ENCODE measurements at places on chromosomes 2 and 18.

DNA sequence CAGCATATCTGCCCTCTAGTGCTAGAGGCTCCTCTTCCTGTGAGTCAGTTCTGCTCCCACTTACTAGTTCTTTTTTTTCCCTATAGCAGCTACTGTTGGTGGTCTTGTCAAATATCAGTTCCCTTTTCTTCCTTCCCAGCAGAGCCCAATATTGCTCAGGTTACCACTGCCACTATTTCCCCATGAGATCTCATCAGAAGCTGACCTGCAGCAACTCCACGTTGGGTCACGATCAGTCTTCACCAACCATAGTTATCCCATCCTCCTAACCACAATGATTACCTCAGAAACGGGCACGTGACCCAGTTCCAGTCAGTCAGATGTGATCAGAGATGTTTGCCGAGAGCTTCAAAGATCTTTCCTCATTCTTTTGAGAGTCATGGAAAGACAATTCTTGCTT is 59.7 kb upstream of the CAPN13 start:
- no peaks in the 10 kb centered on the region for H3K27me3 ChIP-seq
- no peak for DNase-seq
- no peak overlapping the region for H3K4me3 ChIP-seq
- H3K27ac ChIP-seq = no peak overlapping the region
- H3K4me1 ChIP-seq = no peaks in the 10 kb centered on the region

GRCh38 chr2:40642237-40642636 is 190.3 kb upstream of the SLC8A1 start:
- H3K4me1 ChIP-seq = no peaks in the 10 kb centered on the region
- DNase-seq = no peak
- H3K4me3 ChIP-seq = no peak overlapping the region
- no peaks in the 10 kb centered on the region for H3K36me3 ChIP-seq
- no peak overlapping the region for H3K27ac ChIP-seq

DNA sequence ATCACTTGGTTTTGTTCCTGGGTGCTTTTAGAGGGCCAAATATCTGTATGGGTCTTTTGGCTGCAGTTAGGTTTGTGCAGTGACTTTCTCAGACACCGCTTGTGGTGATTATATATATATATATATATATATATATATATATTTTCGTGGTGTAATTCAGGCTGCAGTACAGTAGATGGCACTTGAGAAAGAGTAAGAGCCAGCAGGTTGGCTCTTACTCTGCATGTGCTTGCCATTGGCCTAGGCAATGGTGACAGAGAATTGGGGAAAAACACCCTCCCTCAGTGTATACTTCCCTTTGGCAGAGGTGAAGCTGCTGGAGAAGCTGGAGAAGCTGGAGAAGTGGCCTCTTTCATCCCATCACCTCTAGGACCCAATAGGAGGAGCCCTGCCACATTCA is 22.2 kb upstream of the MYL1 start:
- H3K27me3 ChIP-seq = no peaks in the 10 kb centered on the region
- no peak overlapping the region for H3K27ac ChIP-seq
- H3K4me1 ChIP-seq = no peaks in the 10 kb centered on the region
- H3K4me3 ChIP-seq = no peak overlapping the region
- H3K36me3 ChIP-seq = no peaks in the 10 kb centered on the region

- H3K36me3 ChIP-seq = peaks cover 54% of the 10 kb centered on the region
- DNase-seq = no peak
- H3K4me1 ChIP-seq = peaks cover 69% of the 10 kb centered on the region
- H3K27ac ChIP-seq = peak overlapping the region; percentile 100
Measured at GRCh38 chr2:96866586-96866985, 3.3 kb downstream of the SEMA4C start.

GRCh38 chr2:25926984-25927756 is 48.9 kb upstream of the ASXL2 start:
- H3K27ac ChIP-seq = no peak overlapping the region
- no peaks in the 10 kb centered on the region for H3K36me3 ChIP-seq

DNA sequence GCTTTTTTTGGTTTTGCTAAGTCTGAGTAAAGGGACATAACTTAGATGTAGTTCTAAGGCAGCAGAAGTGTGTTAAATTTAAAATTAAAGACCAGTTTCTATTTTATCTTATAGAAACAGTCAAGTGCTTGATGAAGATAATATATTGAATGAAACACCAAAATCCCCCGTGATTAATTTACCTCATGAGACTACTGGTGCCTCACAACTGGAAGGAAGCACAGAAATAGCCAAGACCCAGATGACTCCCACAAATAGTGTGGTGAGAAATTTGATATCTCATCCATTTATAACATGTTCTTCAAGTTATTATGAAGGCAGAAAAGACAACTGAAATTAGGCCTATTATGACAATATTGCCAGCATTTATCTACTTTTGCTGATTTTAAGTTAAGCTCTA is 45.6 kb downstream of the APLF start:
- no peak overlapping the region for H3K4me3 ChIP-seq
- H3K27me3 ChIP-seq = no peaks in the 10 kb centered on the region
- H3K4me1 ChIP-seq = no peaks in the 10 kb centered on the region
- no peak overlapping the region for H3K27ac ChIP-seq
- no peak for DNase-seq

DNA sequence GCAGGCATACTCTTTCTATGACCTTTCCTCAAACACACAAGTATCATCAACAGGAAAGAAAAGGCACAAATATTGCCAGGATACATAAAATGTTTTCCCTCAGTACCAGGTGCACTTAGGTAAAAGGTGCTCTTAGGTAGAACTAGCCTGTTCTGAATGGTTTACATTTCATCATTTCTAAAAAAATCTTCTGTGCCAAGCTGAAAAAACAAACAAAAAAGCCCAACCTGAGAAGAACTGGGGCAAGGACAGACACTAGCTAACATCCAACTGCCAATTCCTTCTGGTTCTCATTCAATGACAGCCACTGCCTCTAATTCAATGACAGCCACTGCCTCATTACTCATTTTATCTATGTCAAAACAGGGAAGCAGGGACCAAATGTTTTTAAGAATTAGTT is 68.5 kb downstream of the SPIRE1 start:
- DNase-seq = no peak
- no peak overlapping the region for H3K4me3 ChIP-seq
- H3K27me3 ChIP-seq = no peaks in the 10 kb centered on the region
- H3K27ac ChIP-seq = no peak overlapping the region
- no peaks in the 10 kb centered on the region for H3K36me3 ChIP-seq
- no peaks in the 10 kb centered on the region for H3K4me1 ChIP-seq

DNA sequence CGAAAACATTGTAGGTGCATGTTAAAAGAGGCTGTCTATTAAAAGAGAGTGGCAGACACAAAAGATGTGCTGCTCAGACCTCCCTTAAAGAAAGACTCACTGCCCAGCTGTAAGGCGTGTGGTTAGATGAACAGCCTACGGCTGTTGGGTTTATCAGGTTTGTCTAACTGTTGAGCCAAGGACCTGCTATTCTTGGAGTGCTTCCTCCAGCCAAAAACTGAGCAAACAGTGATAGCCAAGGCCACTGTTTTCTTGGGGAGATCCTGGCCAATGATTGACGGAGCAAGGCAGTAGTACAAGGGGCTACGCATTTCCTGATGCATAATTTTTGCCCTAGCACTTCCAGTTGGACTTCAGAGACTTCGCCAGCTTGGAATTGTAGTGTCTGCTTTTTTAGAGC is 1.4 kb upstream of the RAB3GAP1 start:
- H3K36me3 ChIP-seq = no peaks in the 10 kb centered on the region
- no peak overlapping the region for H3K4me3 ChIP-seq
- no peaks in the 10 kb centered on the region for H3K27me3 ChIP-seq
- no peak overlapping the region for H3K27ac ChIP-seq
- peak; percentile 21 for DNase-seq

GRCh38 chr2:104444889-104445288 is 409.0 kb upstream of the POU3F3 start:
- DNase-seq = no peak
- no peak overlapping the region for H3K27ac ChIP-seq
- no peaks in the 10 kb centered on the region for H3K27me3 ChIP-seq
- no peaks in the 10 kb centered on the region for H3K36me3 ChIP-seq
- no peaks in the 10 kb centered on the region for H3K4me1 ChIP-seq

All from heart right ventricle (tissue), 16 donors.